Lung (tissue), 17 donors: ENCODE measurements at places on chromosomes 3 and 15.

- no peak for DNase-seq
Measured at GRCh38 chr3:124273651-124274050, 281.7 kb upstream of the ROPN1 start.

DNA sequence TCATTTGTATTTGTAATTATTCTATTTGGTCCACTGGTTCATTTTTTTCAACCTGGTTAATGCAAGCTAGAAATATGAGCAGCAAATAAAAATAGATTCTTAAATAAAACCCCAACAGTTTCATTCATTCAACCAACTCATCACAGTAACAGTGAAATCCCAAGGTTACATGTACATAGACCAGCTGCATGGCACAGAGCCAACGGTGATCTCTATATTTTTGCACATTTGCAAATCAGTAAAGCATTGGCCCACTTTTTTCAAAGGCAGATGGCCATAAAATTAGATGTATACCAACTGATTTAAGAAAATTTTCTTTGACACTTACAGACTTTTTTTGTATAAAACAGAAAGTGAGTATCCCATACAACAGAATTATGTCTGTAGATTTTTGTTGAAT, 49.3 kb downstream of the STRIT1 start:
- peak; percentile 74 for DNase-seq

- no peak for DNase-seq
Measured at GRCh38 chr3:50256978-50257890, 11.7 kb upstream of the SEMA3B start.

DNA sequence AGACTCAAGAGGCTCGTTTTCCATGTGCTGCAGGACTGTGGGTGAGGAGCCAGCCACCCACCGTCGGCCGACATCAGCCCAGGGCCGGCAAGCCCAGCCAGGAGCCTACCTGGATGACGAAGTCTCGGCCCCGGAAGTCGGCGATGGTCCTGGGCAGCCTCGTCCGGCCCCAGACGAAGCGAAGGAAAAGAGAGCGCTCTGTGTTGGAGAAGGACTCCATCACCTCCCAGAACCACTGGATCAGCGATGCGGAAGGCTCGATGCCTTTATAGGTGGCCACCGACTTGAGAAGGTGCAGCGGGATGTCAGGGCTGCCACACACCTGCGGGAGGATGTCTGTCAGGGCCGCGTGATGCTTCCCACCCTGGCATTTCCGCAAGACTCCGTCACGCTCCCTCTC, 13.8 kb upstream of the OCA2 start:
- DNase-seq: no peak
